Smooth muscle cell of the umbilical artery (primary cell): ENCODE measurements at places on chromosomes 6 and 20. TPM values are rescaled to one million over a fixed set of nuclear protein-coding genes. Genes with fewer than 3 reads are reported as not detected.

The VSTM2L gene
- total RNA-seq, result 1.4 and 1.8 TPM in 2 replicates

The LTV1 gene
- 20.8 and 33.0 TPM in 2 replicates for total RNA-seq

The PIGU gene
- 6.2 and 8.4 TPM in 2 replicates for total RNA-seq

The JPH2 gene
- 2.0 and 10.4 TPM in 2 replicates for total RNA-seq

The CBLN4 gene
- total RNA-seq, result not detected in 2 replicates

The GNAS-AS1 gene
- 0.89 and 1.5 TPM in 2 replicates for total RNA-seq

The LY6G5C gene
- 0.51 and 0.59 TPM in 2 replicates for total RNA-seq

The FKBP1C gene
- 0.46 TPM in 1 of 2 replicates, not detected in the other for total RNA-seq
